ENCODE measurements at places on chromosomes 5 and 9.

- DNase-seq: no peak
Measured at GRCh38 chr9:120440791-120441190, 139.2 kb downstream of the CDK5RAP2 start.

DNA sequence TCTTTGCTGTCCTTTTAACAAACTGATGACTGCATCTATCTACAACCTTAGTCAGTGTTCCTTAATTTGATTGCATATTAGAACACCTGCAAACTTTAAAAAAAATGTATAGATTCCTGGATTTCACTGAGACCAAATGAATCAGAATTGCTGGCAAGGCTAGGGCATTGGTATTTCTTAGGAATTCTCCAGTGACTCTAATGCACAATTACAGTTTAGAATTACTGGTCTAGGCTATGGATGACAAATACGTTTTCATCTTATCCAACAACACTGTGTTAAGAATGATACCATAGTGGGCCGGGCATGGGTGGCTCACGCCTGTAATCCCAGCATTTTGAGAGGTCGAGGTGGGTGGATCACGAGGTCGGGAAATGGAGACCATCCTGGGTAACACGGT, 545.9 kb upstream of the RIOK2 start:
- DNase-seq: no peak

- DNase-seq: no peak
Measured at GRCh38 chr9:93071464-93071863, 13.0 kb downstream of the SUSD3 start.

DNA sequence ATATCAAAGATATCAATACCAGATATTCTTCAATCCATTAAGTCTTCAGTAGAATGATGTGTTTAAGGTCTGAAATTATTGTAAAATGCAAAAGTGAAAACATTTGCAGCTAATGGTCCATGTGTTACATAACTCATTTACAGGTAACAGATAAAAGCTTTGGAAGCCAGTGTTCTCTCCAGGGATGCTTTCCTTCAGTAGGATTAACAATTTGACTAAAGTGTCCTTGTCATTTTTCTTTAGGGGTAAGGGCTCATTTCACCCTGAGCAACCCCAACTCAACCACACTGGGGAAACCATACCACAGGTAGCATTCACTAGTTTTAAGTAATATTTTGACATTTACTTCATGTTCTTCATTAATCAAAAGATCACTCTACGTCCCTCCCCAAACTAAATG, 12.9 kb downstream of the HNRNPK start:
- DNase-seq: no peak

DNA sequence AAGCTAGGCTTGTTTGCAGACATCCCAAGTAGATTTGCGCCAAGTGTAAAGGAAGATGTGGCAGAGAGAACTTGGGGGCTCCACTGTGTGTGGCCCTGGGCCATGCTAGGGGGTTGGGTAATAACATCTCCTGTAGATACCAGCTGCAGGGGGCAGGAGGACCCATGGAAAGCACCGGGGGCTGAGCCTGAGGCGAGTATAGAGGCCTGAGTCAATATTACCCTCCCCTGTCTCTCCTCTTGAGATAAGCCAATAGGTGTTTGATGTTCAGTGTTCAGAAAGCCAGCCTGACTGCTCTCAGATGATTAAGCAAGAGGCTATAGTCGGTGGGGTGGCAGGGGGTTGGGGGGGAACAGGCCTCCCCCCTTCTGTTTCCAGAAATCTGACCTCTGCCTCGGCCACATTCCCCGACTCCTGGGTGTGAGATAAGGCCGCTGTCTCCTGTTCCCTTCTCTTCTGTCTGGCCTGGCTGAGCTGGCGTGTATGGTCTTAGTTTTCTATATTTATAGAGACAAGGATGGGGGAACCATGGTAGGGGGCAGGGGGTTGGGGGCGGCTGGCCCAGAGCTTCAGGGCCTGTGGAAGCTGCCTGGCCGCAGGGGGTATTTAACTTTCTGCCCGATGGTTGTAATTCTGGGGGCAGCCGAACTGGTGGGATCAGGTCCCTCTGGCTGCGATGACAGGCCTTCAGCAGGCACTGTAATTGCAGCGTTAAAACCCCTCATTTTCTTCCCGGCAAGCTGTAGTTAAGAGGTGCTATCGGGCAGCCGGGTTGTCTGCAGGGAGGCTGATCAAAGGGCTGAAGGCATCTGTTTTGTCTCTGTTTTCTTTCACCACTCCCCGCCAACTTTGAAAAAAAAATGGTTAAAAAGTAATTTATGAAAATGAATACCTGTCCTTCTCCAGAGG, 292.0 kb downstream of the NSG2 start:
- no peak for DNase-seq

- no peak for DNase-seq
Measured at GRCh38 chr9:138112791-138113600, 235.4 kb downstream of the CACNA1B start.

DNA sequence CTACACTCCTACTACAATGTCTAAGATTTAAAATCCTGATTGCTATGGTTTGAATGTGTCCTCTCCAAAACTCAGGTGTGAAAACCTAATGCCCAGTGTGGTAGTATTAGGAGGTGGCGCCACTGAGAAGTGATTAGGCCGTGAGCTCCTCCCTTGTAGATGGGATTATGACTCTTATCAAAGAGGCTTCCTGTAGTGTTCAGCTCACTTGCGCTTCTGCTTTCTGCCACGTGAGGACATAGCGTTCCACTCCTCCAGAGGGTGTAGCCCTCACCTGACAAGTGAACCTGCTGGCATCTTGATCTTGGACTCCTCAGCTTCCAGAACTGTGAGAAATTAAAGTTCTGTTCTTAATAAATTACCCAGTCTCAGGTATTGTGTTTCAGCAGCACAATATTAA, 33.0 kb upstream of the WHRN start:
- DNase-seq: no peak

GRCh38 chr5:176565760-176566288, 16.7 kb downstream of the CDHR2 start:
- no peak for DNase-seq

DNA sequence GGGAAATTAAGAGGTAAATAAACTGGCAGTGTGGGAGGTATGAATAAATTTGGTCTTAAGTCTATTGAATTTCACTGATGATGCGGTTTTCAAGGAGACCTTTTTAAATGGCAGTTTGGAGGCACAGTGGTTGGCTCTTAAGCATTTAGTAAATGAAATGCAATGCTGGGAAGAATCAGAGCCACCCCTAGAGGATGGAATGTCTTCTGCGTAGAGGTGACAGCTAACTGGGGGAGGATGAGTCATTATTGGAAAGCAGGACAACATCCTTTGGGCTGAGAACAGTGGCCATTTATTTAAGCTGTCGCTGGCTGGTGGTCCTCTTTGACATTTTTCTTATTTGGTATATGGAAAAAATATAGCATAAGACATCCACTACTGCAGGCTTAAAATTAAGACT, 163.2 kb downstream of the SH3GL2 start:
- DNase-seq: no peak

DNA sequence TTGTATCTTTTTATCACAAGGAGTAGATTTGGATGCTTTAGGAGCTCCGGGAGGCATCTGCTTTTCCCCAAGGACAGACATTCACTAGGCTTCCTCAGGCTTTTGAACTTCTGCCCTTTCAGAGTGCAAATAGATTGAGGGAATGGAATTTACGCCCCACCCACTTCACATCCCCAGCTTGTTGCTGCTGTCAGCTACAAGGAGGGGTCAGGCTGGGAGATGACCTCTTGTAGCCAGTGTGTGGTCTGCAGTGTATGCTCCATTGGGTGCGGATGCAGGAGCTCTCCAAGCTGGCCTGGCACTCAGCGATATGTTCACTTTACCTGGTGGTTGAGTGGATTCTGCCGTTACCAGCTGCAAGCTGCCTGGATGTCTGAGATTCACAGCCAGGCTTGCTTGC, 6.4 kb downstream of the TNFSF15 start:
- DNase-seq: no peak

- no peak for DNase-seq
Measured at GRCh38 chr5:149063017-149063687, at the start of gene SH3TC2. Gene SH3TC2, minus strand, starts transcription at chr5:149063062. Its CDS starts 40 bp downstream, at chr5:149063022.

GRCh38 chr5:44887722-44888121, 79.0 kb downstream of the MRPS30 start:
- no peak for DNase-seq
